H1 (cell line): ENCODE measurements at places on chromosomes 1 and 21. TPM values are rescaled to one million over a fixed set of nuclear protein-coding genes. Genes with fewer than 3 reads are reported as not detected.

PGBD5 gene
- 16.3 and 17.2 TPM in 2 replicates for polyA plus RNA-seq

TRIM67 gene
- under 0.01 TPM in 1 of 2 replicates, not detected in the other for polyA plus RNA-seq

GNG4 gene
- polyA plus RNA-seq = 95.5 and 121 TPM in 2 replicates

CCDC185 gene
- polyA plus RNA-seq = 0.06 TPM in 1 of 2 replicates, not detected in the other

KCNK1 gene
- 16.4 and 16.5 TPM in 2 replicates for polyA plus RNA-seq

WDR64 gene
- polyA plus RNA-seq = 0.02 TPM in 1 of 2 replicates, not detected in the other

GORAB gene
- 2.4 and 4.0 TPM in 2 replicates for polyA plus RNA-seq

XKR8 gene
- polyA plus RNA-seq = 16.3 and 20.0 TPM in 2 replicates
